ENCODE measurements at places on chromosomes 16 and 17.

DNA sequence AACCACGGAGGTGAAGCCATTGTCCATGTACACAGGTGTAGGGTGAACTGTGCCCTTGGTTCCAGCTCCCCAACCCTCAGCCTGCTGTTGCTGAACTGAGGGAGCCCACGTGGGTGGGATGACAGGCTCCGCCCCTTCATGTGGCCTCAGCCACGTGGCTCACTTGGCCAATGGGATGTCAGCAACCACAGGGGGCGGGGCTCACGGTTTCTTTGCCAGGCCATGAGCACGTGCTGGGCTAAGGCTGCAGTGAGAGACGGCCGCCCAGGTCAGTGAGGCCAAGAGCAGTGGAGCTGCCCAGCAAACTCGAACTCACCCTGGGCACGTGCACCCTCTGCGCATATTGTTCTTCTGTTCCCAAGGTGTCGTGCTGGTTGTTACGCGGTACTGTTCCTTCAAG, 282.6 kb downstream of the IRF8 start:
- no peak for DNase-seq

DNA sequence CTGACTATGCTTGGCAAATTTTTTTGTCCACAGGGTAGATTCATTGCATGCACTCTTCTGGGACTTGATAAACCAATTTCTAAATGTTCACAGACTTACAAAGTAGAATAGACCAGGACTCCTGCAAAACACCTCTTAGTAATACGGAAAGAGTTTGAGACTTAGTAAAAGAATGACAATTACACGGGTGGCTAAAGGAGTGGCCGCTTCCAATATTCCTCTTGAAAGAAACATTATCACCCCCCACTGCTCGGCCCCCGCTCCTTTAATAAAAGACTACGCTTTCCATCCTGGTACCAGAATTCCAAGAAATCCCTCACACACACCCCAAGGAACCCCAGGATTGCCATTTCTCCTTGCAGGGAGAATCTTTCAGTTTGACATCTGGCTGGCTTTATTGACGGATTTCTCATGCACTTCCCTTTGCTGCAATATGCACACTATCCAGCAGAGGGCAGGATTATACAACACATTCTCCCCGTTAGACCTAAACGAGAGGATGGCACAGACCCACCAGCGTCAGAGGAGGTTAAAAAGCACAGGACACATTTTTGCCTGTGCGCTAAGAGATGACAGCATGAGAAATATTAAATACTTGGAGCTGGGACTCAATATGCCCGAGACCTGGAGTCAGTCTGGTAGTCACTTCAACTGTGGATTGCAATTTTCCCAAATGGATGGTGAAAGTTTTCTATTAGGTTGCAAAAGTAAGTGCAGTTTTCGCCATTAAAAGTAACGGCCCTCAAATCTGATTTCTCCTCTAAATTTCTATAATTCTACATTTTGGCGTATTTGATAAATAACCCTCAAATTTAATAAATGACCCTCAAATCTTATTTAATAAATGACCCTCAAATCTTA, 46.6 kb upstream of the NUDT7 start:
- DNase-seq = peak; percentile 56

GRCh38 chr17:57464191-57464864, 208.0 kb downstream of the MSI2 start:
- no peak for DNase-seq

- DNase-seq = peak; percentile 59
These were observed 11.0 kb downstream of the CSF3 start for GRCh38 chr17:40025991-40026815.

DNA sequence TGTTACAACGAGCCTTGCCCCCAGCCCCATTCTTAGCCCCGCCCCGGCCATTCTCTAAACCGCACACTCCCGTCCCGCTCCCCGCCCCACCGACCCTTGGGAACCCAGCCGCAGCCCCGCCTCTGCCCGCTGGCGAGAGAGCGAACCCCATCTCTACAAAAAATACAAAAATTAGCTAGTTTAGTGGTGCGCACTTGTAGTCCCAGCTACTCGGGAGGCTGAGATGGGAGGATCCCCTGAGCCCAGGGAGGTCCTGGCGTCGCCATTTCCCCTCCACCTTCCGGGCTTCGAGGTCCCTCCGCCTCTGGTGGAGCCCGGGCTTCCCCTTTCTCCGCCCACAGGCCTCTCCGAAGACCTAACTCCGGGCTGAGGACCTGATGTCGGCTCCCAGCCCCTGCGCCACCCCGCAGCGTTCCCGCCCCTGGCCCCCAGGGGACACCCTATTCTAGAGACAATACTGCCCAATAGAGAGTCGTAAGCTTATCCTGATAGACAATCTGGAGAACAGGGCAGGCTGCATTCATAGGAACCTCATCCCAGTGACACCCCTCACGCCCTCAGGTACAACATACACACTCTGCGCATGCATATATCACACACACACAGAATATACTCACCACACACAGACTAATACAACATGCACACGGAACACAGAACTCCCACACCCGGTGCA, 480 bp upstream of the PROCA1 start:
- DNase-seq = peak; percentile 42

GRCh38 chr16:1884155-1884760, 12.3 kb upstream of the MEIOB start:
- DNase-seq = no peak

GRCh38 chr17:39782481-39782880, 44.7 kb downstream of the GRB7 start:
- DNase-seq = no peak

- no peak for DNase-seq
These were observed 44.3 kb upstream of the PVALEF start for GRCh38 chr17:81120695-81121621.

DNA sequence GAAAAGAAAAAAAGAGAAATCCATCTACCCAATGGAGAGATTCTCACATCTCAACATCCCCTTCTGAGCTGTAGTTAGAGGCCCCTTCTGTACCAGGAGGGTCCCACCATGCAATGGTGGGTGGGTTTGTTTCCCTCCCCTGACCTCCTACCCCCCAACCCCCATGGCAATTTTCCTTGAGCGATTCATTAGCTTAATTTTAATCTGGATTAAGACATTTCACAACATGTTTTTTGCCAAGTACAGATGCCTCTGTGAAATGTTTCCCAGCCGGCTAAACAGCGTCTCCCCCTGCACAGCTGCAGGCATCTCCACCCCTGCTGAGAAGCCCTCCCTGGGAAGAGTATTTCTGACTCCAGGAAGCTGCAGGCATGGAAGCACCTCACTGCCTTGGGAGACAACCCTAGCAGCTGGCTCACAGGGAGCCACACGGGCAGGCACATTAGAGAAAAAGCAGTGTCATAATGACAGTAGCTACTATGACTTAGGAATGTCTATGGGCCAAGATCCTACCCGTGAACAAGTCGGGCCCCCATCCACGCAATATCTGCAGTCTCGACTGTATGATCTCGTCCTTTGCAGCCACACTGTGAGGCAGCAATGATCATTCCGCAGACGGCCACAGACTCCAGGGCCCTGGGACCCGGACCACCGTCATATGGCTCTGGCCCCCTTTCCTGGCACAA, 117.3 kb downstream of the ADCY9 start:
- no peak for DNase-seq
